ENCODE measurements at places on chromosomes 13 and 19. TPM values are rescaled to one million over a fixed set of nuclear protein-coding genes. Genes with fewer than 3 reads are reported as not detected.

- no peak overlapping the region for H3K4me3 ChIP-seq
- no peaks in the 10 kb centered on the region for H3K27me3 ChIP-seq
- peak; percentile 27 for DNase-seq
- peaks cover 2% of the 10 kb centered on the region for H3K36me3 ChIP-seq
- peaks cover 12% of the 10 kb centered on the region for H3K4me1 ChIP-seq
- no peak overlapping the region for H3K27ac ChIP-seq
These were observed 66.8 kb upstream of the RAP2A start for GRCh38 chr13:97367016-97367822.

Gene WDR87
- total RNA-seq, result not detected

Gene GRK1
- 0.07 TPM for total RNA-seq

Gene ZNF135
- total RNA-seq, result not detected

DNA sequence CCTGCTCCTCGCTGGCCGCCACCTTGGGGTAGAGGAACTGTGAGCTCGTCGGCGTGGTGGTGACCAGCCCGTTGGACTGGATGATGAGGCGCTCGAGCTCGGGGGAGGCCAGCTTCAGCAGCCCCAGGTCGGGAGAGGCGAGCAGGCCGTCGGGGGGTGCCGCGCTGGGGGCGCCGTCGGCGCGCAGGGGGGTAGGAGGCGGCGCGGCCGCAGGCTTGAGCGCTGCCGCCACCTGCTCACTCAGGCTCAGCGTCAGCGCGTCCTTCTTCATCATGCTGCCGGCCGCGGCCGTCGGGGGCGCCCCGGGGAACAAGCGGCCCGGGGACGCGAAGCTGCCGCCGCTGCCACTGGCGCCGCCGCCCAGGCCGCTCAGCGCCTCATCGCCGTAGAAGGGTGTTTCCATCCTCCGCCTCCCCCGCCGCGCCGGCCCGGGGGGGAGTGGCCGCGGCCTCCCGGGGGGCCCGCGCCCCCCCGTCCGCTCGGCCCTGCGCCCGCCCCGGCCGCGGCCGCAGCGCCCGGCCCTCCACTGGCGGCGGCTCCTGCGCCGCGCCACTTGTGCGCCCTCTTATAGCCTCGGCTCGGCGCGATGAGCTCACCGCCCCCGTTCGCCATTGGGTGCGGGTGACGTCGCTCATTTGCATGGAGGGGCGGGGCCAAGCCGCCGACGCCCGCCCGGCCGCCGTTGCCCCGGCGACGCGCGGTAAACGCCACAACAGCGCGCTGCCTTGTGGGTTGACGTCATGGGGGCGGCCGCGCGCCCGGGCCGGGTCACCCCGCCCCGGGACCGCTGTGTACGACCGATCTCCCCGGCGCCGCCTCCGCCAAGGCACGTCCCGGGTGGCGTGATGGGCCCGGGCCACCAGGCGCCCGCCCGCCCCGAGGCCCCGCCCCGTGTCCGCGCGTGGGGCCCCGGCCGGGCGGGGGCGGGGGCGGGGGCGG, at the start of gene JUND:
TSS of gene JUND (minus strand) at position 541 of the 939 bp plus-strand sequence. CDS start at position 403, 138 bp downstream.
- peak within 1 kb of the TSS; percentile 98 for H3K27ac ChIP-seq
- peaks cover 46% of the 10 kb centered on the region for H3K4me1 ChIP-seq
- peaks cover 39% of the 10 kb centered on the region for H3K36me3 ChIP-seq
- peaks cover 1% of the 10 kb centered on the region for H3K27me3 ChIP-seq
- peak; percentile 99 for DNase-seq

GRCh38 chr19:42497492-42498168, 30.7 kb downstream of the CEACAM1 start:
- H3K4me1 ChIP-seq, result peaks cover 31% of the 10 kb centered on the region
- no peak for DNase-seq
- no peaks in the 10 kb centered on the region for H3K27me3 ChIP-seq
- no peak overlapping the region for H3K4me3 ChIP-seq

Gene PVR
- 19.1 TPM for total RNA-seq

Data from activated CD4-positive, alpha-beta T cell treated with anti-CD3 and anti-CD28 coated beads, Interleukin-2, amount 10 ng/mL, durations not matched to agents 24 days and 14 days (primary cell).